ENCODE measurements at places on chromosomes 7 and 10. TPM values are rescaled to one million over a fixed set of nuclear protein-coding genes. Genes with fewer than 3 reads are reported as not detected.
A peak's percentile ranks its signal among the peaks of the same experiment; 100 is the strongest.

Gene MYPN
- total RNA-seq = not detected

Gene UFSP1
- total RNA-seq = 6.4 TPM

Gene PRF1
- 0.13 TPM for total RNA-seq

Gene TMEM178B
- total RNA-seq = 0.31 TPM

Gene TMEM176B
- 2.3 TPM for total RNA-seq

Gene IDI2
- not detected for total RNA-seq

Gene DPY19L1
- total RNA-seq = 12.3 TPM

Gene TMEM196
- total RNA-seq = not detected

Gene CFAP46
- total RNA-seq = 3.1 TPM

Gene UNCX
- total RNA-seq = not detected

Gene ECHDC3
- 5.7 TPM for total RNA-seq

Gene CTAGE4
- 3.1 TPM for total RNA-seq

Gene BEND7
- 40.7 TPM for total RNA-seq

- H3K4me1 ChIP-seq = no peaks in the 10 kb centered on the region
- no peak overlapping the region for H3K4me3 ChIP-seq
- peaks cover 2% of the 10 kb centered on the region for H3K36me3 ChIP-seq
- no peak overlapping the region for H3K27ac ChIP-seq
- peaks cover 47% of the 10 kb centered on the region for H3K27me3 ChIP-seq
- no peak for DNase-seq
Measured at GRCh38 chr7:158355456-158356065, 232.1 kb downstream of the PTPRN2 start.

- H3K36me3 ChIP-seq = peaks cover 2% of the 10 kb centered on the region
- DNase-seq = no peak
- H3K27me3 ChIP-seq = no peaks in the 10 kb centered on the region
- peak overlapping the region; percentile 81 for H3K4me3 ChIP-seq
- H3K4me1 ChIP-seq = peaks cover 31% of the 10 kb centered on the region
Measured at GRCh38 chr7:100482728-100483089, 1.0 kb upstream of the NYAP1 start.

GRCh38 chr7:110486549-110486948 is 604.4 kb upstream of the LRRN3 start:
- no peaks in the 10 kb centered on the region for H3K27me3 ChIP-seq
- no peak for DNase-seq
- H3K4me1 ChIP-seq = peaks cover 9% of the 10 kb centered on the region
- no peak overlapping the region for H3K27ac ChIP-seq
- H3K4me3 ChIP-seq = no peak overlapping the region

- H3K27me3 ChIP-seq = no peaks in the 10 kb centered on the region
- no peak for DNase-seq
- peak overlapping the region; percentile 2 for H3K4me3 ChIP-seq
- peaks cover 27% of the 10 kb centered on the region for H3K4me1 ChIP-seq
- peaks cover 12% of the 10 kb centered on the region for H3K36me3 ChIP-seq
Measured at GRCh38 chr10:131908151-131908550, 7.3 kb downstream of the PPP2R2D start.

GRCh38 chr7:68984306-68984705 is 614.0 kb upstream of the AUTS2 start:
- H3K36me3 ChIP-seq = no peaks in the 10 kb centered on the region
- no peaks in the 10 kb centered on the region for H3K27me3 ChIP-seq
- H3K4me1 ChIP-seq = peaks cover 11% of the 10 kb centered on the region
- no peak for DNase-seq
- H3K4me3 ChIP-seq = no peak overlapping the region
- H3K27ac ChIP-seq = no peak overlapping the region

GRCh38 chr7:128852537-128853254 is 10.0 kb upstream of the ATP6V1F start:
- DNase-seq = no peak
- no peaks in the 10 kb centered on the region for H3K4me1 ChIP-seq
- H3K36me3 ChIP-seq = peaks cover 22% of the 10 kb centered on the region
- H3K4me3 ChIP-seq = no peak overlapping the region
- no peak overlapping the region for H3K27ac ChIP-seq
- H3K27me3 ChIP-seq = no peaks in the 10 kb centered on the region

- no peaks in the 10 kb centered on the region for H3K4me1 ChIP-seq
- no peak overlapping the region for H3K27ac ChIP-seq
- no peaks in the 10 kb centered on the region for H3K36me3 ChIP-seq
- peaks cover 35% of the 10 kb centered on the region for H3K27me3 ChIP-seq
- no peak for DNase-seq
Measured at GRCh38 chr10:117086546-117086945, 51.5 kb downstream of the VAX1 start.

DNA sequence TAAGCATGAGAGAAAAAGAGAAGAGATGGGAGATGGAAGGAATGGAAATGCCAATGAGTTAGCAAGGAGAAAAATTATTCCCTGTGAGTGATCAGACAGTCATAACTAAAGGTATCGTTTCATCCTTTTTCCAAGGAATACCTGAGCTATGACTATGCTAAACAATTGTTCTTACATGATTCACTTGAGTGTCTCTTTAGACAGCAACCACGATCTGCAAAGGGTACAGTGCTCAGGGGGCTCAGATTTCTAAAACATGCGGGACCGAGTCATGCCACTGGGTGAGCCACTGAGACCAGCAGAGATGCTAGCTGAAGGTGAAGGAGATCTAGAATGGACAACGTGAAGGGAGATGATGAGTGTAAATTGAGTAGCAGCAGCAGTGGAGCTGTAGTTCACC is 78.0 kb upstream of the CTTNBP2 start:
- peaks cover 5% of the 10 kb centered on the region for H3K4me1 ChIP-seq
- no peak overlapping the region for H3K4me3 ChIP-seq
- no peaks in the 10 kb centered on the region for H3K27me3 ChIP-seq
- no peak overlapping the region for H3K27ac ChIP-seq
- no peaks in the 10 kb centered on the region for H3K36me3 ChIP-seq
- DNase-seq = no peak

- peaks cover 2% of the 10 kb centered on the region for H3K4me1 ChIP-seq
- peaks cover 35% of the 10 kb centered on the region for H3K36me3 ChIP-seq
- no peak overlapping the region for H3K4me3 ChIP-seq
- no peaks in the 10 kb centered on the region for H3K27me3 ChIP-seq
- H3K27ac ChIP-seq = no peak overlapping the region
Measured at GRCh38 chr7:92747041-92747835, 89.1 kb downstream of the CDK6 start.

GRCh38 chr10:96500519-96500918 is 13.2 kb downstream of the TLL2 start:
- H3K27ac ChIP-seq = no peak overlapping the region
- peaks cover 39% of the 10 kb centered on the region for H3K27me3 ChIP-seq
- no peaks in the 10 kb centered on the region for H3K36me3 ChIP-seq

- H3K27ac ChIP-seq = no peak overlapping the region
- no peak for DNase-seq
- H3K36me3 ChIP-seq = no peaks in the 10 kb centered on the region
Measured at GRCh38 chr10:91088300-91089140, 131.9 kb upstream of the PCGF5 start.

DNA sequence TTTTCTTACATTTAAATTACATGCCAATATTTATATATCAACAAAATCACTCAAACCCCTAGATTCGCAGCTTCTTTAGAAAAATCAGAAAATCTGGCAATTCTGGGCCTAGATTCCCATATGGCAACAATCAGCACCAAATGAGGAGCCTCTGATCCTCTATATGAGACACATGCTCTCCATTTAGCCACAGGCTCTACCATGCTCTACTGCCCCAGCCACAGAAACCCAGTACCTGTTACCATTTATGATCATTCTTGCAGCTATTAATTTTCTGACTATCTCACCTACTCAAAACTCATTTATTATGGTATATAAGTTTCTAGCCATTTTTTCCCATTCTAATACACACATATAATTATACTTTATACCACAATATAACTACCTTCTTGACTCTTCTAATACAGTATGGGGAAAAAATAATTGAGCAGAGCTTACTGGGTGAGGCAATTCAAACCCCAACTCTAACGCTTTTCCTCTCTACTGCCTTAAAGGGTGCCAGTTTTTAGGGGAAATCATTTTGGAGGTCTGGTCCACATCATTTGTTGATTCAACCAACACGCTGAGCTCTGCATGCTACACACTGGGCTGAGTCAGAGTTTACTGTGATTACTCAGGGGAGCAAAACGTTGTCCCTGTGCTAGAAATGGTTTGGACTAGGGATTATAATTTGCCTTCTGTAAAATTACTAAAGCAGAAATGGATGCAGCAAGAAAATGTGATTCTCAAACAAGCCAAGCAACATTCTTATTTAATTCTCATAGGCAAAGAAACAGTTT is 11.6 kb downstream of the PDLIM1 start:
- H3K4me1 ChIP-seq = peaks cover 27% of the 10 kb centered on the region
- H3K4me3 ChIP-seq = no peak overlapping the region

DNA sequence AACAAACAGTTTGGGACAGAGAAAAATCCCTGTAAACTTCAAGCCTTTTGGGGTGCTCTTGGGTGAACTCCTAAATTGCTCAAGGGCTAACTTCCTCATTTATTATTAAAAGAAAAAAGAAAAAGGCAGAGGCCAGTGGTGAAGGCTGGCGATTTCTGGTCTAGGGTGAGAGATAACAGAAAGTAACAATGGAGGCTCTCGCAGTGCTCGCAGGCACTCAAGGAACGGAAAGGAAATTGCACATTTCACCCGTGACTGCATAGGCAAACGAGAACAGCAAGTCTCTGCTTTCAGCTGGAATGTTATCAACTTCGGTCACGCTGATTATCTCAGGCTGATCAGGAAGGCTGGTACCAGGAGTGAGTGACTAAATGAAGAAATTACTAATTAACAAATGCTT is 70.7 kb downstream of the PRKAG2 start:
- no peak overlapping the region for H3K27ac ChIP-seq
- H3K4me3 ChIP-seq = no peak overlapping the region
- H3K4me1 ChIP-seq = peaks cover 2% of the 10 kb centered on the region
- no peaks in the 10 kb centered on the region for H3K36me3 ChIP-seq
- H3K27me3 ChIP-seq = peaks cover 61% of the 10 kb centered on the region

DNA sequence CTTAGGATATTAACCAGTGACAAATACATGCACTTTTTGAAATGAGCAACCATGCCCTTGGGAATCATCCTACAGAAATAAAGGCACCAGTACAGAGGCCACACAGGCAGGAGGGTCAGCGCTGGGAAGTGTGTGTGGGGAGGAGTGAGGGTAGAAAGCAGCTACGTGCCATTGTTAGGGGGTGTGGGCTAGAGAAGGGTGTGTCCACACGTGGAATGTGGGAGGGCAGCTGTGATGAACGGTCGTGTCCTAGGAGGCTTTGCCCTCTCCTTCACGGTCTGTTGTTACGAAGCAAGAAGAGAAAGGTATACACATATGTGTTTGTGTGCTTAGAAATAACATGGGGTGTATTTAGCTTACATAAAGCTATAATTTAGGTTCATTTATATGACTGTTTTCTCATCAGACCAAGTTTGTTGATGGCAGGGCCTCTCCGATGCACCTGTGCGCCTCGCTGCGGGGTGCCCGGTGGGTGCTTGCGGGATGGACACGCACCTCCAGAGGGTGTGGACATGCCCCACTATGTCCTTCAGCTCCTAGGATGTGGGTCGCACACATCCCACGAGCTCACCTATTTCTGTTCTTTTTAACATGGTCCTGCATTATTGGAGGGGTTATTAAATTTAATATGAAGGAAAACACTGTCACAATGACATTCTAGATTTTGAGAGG is 16.9 kb upstream of the GET4 start:
- H3K4me1 ChIP-seq = peaks cover 5% of the 10 kb centered on the region
- H3K27ac ChIP-seq = peak overlapping the region; percentile 66
- DNase-seq = no peak
- H3K4me3 ChIP-seq = no peak overlapping the region
- H3K27me3 ChIP-seq = no peaks in the 10 kb centered on the region

DNA sequence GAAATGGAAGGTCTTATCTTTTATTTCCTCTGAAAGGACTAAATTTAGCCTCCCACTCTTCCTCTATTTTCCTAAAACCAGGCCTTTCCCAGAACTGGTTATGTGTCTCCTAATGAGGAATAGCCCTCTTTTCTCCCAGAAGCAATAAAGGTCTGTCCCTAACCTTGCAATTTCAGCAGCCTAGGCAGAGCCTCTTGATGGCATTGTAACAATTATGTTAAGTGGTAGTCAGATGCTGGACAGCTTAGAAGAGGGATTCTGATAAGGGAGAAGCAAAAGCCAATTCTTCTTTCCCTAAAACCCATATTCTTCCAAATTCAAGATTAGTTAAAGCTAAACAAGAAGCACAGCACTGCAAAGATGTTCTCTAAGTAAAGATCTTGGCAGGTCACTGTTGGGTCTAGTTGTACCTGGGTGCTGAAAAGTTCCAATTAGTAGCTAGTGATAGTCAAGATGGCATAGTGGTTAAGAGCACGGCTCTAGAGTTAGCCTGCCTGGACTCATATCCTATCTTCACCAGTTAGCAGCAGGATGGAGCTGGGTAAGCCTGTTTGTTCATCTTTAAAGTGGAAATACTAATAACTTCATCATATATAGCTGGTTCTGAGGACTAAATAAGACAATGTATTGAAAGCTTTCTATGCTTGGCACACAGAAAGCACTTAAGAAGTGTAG is 14.3 kb upstream of the KCNIP2 start:
- H3K27ac ChIP-seq = no peak overlapping the region
- DNase-seq = no peak
- H3K27me3 ChIP-seq = no peaks in the 10 kb centered on the region

DNA sequence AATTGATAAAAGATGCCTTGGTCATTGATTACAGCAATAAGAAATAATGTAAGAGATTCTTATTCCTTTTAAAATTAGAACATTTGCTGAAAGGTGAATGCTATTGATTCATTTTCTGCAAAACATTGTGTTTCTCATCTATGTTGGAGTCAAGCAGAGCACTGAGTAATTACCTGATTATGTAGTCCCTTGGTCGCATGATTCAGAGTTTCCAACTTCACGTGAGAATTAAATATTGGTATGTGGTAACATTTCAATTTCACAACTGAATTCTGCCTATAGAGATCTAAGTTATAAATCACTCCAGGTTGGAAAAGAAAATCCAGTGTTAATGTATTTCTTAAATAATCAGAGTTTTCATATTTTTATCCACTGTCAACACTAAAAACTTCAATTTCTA is 701.4 kb downstream of the PHTF2 start:
- H3K27ac ChIP-seq = no peak overlapping the region
- H3K4me3 ChIP-seq = no peak overlapping the region
- DNase-seq = no peak
- no peaks in the 10 kb centered on the region for H3K4me1 ChIP-seq

DNA sequence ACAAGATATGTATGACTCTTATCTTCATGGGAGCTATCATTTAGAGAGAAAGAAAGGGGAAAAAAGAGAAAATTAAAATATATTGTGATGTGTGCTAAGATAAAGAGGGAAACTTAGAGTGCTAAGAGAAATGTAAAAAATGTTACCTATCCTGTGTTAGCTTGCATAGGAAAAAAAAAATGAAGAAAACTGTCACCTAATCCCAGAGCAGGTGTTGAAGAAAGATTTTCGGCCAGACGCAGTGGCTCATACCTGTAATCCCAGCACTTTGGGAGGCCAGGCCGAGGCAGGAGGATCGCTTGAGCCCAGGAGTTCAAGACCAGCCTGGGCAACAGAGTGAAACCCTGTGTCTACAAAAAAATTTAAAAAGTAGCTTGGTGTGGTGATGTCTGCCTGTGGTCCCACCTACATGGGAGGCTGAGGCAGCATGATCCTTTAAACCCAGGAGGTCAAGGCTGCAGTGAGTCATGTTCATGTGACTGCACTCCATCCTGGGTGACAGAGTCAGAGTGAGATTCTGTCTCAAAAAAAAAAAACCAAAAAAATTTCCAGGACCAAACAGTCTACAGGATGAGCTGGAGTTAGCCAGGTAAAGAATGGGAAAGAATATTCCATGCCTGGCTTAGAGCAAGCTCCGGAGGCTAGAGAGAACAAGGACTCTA is 2.4 kb upstream of the MKLN1 start:
- no peak overlapping the region for H3K27ac ChIP-seq
- H3K4me1 ChIP-seq = peaks cover 26% of the 10 kb centered on the region
- no peaks in the 10 kb centered on the region for H3K27me3 ChIP-seq
- no peak for DNase-seq

- H3K36me3 ChIP-seq = peaks cover 21% of the 10 kb centered on the region
- H3K4me1 ChIP-seq = no peaks in the 10 kb centered on the region
- H3K4me3 ChIP-seq = no peak overlapping the region
Measured at GRCh38 chr10:35563261-35563891, 41.8 kb upstream of the GJD4 start.
